ENCODE measurements at places on chromosomes 1 and 21.
A peak's percentile ranks its signal among the peaks of the same experiment; 100 is the strongest.

DNA sequence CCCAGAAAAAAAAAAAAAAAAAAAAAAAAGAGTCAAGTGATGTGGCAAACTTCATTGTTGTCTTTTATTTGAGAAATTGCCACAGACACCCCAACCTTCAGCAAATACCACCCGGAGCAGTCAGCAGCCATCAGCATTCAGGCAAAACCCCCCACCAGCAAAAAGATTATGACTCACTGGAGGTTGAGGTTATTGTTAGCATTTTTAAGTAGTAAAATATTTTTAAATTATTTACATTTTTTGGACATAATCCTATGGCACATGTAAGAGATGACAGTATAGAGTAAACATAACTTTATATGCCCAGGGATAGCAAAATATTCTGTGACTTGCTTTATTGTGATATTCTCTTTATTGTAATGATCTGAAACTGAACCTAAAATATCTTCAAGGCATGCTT lies 95.6 kb downstream of the CENPF start:
- DNase-seq = no peak

DNA sequence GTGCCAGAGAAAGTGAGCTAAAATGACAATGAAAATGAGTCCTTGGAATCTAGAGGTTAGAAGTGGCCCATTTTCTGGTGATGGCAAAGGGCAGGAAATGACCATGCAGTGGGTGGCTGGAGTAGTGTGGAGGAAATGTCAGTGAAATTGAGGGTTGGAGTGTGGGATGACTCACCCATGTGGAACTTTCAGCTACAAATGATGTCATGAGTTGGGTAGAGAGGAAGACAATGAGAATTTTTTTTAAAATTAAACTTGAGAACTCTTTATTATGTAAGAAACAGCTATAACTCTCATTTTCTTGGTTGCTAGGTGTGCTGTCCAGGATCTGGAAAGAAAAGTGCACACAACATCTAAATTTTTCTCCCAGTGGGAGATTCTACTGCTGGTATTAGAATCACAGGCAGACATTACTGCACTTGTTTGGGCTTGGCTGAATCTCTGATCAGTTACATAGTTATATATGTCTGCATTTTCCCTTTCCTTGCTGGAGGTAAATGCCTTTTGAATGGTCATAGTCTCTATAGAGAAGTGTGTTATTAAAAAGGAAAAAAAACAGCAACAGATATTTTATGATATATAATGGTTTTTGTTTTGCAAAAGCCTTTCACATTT lies 56.8 kb upstream of the GNG12 start:
- peak; percentile 43 for DNase-seq

DNA sequence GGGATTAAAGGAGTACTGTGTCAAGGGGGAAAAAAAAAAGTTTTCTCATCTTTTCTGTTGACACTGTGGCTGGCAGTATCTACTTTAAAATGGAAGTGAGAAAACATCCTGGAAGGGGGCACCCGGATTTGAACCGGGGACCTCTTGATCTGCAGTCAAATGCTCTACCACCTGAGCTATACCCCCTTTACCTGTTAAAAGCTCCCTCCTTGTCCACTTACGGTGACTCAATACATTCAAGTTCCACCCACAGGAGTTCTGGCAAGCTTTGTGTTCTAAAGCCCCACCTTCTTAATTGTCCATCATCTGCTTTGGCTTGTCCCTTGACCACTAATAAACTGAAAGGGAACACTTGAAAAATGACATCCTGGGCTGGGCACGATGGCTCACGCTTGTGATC lies 68.2 kb downstream of the FNBP1L start:
- DNase-seq = no peak

- no peak for DNase-seq
Observed at GRCh38 chr1:160652924-160653619, 6.2 kb upstream of the SLAMF1 start.

- DNase-seq = no peak
Observed at GRCh38 chr1:201059871-201060555, 36.5 kb upstream of the KIF21B start.

GRCh38 chr1:235888119-235888643 lies 21.5 kb upstream of the LYST start:
- no peak for DNase-seq

DNA sequence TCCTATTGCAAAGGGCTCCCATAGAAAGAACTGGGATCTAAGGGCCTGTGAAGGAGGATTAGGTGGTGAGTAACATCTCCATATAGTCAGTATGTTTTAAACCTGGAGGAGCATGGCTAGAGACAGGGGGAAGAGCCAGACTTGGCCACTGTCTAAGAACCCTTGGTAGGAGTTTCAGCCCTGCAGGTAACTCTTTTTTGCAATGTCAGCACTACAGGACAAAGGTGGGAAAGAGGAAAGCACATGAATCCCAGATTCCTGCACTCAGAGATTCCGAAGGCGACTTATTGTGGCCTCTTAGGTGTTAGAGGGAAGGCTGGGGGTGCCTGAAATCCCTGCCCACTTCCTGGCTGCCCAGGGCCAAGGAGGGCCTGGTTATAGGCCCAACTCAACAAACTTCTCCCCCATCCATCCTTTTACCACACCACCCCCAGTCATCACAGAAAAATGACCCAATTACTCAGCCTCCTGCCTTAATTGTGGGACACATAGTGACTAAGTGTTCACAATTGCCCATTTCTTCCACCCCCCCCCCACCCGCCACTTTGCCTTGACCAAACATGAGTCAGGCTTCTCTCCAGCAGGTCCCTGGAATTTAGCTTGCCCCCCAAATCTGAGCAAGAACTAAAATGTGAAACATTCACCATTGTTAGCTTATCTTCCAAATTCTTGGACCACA lies 1.9 kb upstream of the NTNG1 start:
- DNase-seq = no peak

- DNase-seq = no peak
Observed at GRCh38 chr1:81492628-81493027, 308.1 kb upstream of the ADGRL2 start.

- DNase-seq = no peak
Observed at GRCh38 chr1:180610556-180611015, 21.2 kb upstream of the XPR1 start.

DNA sequence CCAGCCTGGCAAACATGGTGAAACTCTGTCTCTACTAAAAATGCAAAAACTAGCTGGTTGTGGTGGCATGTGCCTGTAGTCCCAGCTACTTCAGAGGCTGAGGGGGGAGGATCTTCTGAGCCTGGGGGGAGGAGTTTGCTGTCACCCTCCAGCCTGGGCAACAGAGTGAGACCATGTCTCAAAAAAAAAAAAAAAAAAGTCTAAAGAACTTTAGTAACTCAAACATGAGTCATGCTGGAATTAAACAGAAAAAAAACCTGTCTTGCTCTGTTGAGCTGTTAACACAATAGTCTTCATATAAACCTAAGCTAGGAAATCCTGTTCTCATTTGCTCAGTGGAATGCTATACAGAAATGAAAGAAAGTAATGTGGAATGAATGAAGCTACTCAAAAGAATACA lies 16.7 kb upstream of the DISP1 start:
- no peak for DNase-seq

DNA sequence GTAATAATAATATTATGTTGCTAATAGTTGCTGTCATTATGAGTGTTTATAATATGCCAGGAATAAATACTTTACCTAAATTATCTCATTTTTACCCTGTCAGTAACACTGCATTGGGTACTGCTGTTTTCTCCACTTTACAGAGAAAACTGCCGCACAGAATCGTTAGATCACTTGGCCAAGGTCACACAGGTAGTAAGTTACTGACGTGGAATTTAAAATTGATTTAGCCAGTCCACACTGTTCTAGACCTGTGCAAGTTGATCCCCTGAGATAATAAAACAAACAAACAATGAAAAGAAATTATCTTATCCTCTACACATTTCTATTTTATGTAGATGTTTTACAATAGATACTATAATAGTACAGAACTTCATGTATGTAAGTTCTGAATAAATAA lies 174.1 kb downstream of the ROR1 start:
- DNase-seq = no peak

GRCh38 chr1:152752225-152752624 lies 5.6 kb upstream of the KPRP start:
- DNase-seq = no peak

DNA sequence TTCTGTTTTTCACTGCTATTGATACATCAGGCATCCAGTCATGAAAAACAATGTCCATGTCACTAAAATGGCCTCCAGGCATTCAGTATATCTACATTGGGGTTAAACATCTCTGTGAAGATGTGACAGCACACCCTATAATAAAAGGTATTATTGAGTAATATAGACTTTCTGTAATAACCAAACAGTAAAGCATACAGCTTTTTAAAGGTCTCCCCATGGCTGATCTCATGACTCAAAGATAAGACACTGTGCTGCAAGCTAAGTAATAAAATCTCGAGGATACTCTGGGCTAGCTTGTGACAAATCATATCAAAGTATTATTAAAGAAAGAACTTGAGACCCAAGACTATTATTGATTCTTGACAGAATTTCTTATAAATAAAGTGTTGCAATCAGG lies 613.1 kb upstream of the PKN2 start:
- no peak for DNase-seq

- DNase-seq = no peak
Observed at GRCh38 chr1:191260056-191260455, 782.4 kb upstream of the BRINP3 start.
